ENCODE measurements at places on chromosomes 6 and 20.

- no peak for DNase-seq
These were observed 310.0 kb downstream of the ESR1 start for GRCh38 chr6:152117156-152118133.

- DNase-seq, result no peak
These were observed 13.1 kb downstream of the RPS10 start for GRCh38 chr6:34412643-34413214.

GRCh38 chr20:49768204-49769047 is 44.2 kb upstream of the SLC9A8 start:
- no peak for DNase-seq

DNA sequence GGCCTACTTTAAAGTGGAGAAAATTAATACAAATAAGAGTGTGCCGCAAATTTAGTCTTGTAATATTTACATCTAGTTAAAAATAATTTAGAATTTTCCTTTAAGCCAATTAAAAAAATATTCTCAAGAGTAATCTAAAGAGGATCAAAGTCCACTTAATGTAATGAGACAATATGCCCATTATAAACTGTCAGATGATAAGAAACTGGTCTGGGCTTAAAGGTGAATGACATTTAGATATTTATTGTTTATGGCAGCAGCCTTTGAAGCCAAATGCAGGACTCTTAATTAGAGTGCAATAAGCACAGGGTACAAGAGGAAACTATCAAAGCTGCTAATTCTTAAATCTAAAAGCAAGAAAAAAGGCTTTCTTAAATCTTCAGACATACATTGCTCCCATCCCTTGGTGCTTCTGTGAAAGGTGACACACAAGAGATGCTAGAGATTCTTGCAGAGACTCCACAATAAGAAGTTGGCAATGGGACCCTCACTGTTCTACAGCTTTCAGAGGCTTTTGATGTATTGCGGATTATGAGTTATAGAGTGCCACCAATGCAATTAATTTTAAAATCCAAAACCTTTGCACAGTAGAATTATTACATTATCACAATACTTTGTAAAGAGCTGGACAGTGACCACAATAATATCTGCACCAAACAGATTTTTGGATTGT is 116.1 kb downstream of the MAN1A1 start:
- no peak for DNase-seq

GRCh38 chr6:169248521-169248971 is 5.1 kb downstream of the THBS2 start:
- no peak for DNase-seq

- no peak for DNase-seq
These were observed 328.5 kb downstream of the SOX4 start for GRCh38 chr6:21922086-21922485.

- no peak for DNase-seq
These were observed 112.7 kb downstream of the FHL5 start for GRCh38 chr6:96675597-96675996.

GRCh38 chr20:60203451-60203850 is 245.2 kb downstream of the CDH26 start:
- no peak for DNase-seq

DNA sequence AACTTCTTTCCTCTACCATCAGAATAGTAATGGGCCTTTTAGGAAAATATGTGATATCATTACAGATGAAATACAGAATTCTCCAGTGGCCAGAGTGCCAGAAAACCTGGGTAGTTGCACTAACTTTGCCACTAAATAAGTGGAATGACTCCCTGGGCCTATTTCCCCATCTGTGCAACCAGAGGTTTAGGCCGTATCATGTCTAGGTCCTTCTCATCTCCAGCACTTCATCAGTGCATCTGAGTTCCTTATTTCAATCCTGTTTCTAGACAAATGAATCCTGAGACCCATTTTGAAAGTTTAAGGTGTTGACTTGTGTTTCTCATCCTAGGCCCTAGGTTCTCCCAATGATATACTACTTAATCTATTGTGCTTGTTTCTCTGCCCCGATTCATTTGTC is 236.2 kb downstream of the CD83 start:
- no peak for DNase-seq

GRCh38 chr20:48467622-48468021 is 360.2 kb downstream of the PREX1 start:
- no peak for DNase-seq

DNA sequence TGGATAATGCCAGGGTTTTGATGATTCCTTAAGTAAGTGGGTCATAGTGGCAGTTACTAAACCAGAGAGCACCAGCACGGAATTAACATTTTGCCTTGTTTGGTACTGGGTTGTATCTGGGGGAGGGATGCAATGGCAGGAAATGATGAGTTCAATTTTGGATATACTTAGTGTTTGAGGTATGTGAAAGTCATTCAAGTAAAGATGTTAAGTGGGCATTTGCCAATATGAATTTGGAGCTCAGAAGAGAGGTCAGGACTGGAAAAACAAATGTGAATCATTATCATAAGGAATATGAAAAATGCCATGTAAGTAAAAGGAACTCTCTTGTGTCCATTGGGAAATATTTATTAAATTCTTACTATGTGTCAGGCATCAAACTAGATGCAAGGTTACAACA is 6.2 kb downstream of the PXT1 start:
- no peak for DNase-seq

DNA sequence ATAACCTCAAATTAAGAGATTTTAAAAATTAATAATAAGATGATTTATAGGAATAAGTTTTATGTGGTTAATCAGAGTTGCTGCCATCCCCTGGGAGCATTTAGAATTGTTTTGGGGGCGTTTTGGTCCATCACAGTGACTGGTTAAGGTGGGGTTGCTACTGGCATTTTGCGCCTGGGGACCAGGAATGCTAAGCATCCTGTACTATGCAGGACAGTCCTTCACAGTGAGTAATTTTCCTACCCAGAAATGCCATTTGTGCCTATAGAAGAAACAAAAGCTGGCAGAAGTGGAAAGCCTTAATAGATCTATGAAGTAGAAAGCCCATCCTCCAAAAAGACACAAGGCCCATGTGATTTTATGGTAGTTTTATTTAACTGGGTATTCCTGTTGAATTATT is 118.0 kb downstream of the ANKS1A start:
- DNase-seq, result no peak

DNA sequence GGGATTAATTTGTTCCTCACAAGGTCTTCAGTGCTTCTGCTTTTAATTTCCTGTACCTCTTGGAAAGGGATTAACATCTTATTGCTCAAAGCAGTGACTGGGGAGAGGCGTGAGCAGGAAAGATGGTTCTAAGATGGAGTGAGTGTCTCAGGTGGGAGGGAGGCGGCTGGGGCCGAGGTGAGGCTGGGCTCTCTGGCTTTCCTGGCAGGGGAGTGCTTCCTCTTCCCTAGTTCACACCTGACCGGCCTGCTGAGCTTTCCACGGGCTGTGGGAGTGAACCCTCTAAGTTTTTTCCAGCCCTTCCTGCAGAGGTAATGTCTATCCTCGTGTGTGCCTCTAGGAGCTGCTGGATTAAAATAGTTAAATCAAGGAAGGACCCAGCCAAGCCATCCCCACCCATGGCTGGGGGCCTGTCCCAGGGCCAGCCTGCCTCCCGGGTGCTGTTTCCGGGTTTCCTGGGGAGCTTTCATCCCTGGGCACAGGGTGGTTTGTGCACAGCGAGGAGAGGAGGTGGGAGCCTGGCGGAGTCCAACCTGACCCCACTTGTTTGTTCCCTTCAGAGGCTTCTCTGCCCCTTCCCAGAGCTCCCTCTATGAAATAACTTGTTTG is 179.1 kb downstream of the TFAP2C start:
- no peak for DNase-seq

DNA sequence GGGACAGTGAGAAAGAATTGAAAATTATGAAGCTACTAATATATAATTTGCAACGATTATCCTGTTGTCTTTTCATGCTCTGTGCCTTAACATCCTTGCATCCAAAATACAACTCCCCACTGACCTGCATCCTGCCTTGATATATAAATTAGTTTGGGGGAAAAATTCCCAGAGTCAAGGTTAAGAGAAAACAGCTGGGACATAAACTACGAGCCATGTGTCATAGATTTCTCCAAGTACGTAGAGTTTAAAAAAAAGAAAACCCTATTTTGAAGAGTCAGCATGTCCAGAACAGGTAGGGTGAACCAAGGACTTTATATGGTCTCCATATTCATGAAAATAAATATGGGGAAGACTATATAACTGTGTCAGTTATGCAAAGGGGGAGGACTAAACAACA is 123.8 kb upstream of the MARCKS start:
- no peak for DNase-seq

DNA sequence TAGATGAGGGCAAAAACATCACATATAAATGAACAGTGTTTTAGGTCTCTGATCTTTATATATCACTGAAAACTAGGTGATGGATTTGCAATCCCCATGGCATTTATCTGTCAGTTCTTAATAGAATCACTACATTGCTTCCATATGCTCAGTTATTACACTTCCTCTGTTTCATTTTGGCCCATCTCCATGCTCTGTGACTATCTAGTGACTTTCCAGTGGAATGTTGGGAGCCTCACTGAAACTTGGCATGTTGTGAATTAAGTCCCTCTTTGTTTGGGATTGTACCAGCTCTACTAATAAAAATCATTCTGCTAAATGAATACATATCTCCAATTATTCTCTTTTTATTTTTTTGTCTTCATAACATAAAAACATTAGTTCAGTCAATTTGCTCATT is 226.1 kb upstream of the CEP162 start:
- no peak for DNase-seq
